AML-193 (cell line): ENCODE measurements at places on chromosomes 16 and 17.

- DNase-seq, result no peak
These were observed 24.6 kb upstream of the LRRC75A start for GRCh38 chr17:16516594-16517051.

- no peak for DNase-seq
These were observed 88.8 kb downstream of the LITAF start for GRCh38 chr16:11497851-11498289.

GRCh38 chr16:6483469-6484033, 849.1 kb upstream of the RBFOX1 start:
- no peak for DNase-seq

GRCh38 chr16:68286153-68287074, 22.1 kb downstream of the SLC7A6 start:
- peak; percentile 60 for DNase-seq

GRCh38 chr16:87924811-87925670, 11.3 kb downstream of the CA5A start:
- no peak for DNase-seq

GRCh38 chr17:1628856-1629503, 346 bp upstream of the SLC43A2 start:
- peak; percentile 47 for DNase-seq

DNA sequence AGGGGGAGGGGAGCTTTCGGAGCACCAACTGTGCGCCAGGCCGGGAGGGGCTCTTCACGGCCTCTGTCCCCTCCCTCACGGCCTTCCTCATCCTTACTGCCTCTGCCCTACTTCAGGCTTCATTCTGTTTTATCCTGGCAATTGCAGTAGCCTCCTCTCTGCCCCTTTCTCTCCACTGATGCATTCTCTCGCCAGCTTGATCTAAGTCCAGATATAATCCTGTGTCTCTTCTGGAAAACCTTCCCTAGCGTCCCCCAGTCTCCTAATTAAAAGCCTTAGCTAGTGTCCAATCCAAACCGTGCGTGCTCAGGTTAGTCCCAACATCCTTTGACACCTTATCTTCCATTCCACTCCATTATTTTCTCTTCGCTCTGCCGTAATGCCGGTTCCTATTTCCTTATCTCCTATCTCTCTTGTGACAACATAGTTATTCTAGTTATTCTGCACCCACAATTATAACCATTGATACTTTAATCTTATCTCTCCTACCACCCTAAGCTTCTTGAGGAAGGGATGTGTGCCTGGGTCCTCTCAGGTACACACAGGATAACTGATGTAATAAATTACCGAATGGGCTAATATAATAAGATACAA, 869 bp downstream of the ZNF48 start:
- no peak for DNase-seq

DNA sequence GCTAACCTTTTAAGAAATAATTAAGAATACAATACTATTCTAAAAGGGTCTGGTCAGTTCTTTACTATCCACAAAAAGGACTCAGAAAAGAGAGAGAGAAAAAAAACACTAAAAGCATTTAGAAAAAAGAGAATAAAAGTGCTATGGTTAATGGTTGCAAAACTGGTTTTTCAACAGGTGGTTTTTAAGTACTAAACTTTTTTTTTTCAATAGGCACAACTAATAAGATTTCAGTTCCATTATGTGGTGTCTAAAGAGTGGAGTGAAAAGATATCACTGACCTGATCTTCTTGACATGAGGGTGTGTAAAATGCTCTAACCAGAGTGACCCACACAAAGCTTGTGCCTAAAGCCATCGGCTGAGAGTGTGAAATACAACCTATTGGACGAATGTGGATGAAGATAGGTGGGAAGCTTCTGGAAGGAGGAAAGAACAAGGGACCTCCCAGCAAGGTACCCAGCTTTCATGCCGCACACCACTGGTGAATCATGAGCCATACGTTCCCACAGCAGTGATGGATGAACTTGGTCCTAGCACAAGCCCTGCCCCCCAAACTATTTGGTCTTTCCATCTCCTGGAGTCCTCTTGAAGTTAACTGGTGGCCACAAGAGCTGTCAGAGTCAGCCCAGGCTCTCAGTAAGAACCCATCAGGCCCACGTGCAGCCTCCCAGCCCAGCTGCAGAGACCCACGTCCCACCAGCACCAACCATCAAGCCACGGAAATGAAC, 103.0 kb downstream of the ZFHX3 start:
- DNase-seq, result no peak

- DNase-seq, result no peak
These were observed 804 bp downstream of the CRYM start for GRCh38 chr16:21277045-21277926.

- no peak for DNase-seq
These were observed 150.1 kb downstream of the RAB11FIP4 start for GRCh38 chr17:31541559-31541958.

DNA sequence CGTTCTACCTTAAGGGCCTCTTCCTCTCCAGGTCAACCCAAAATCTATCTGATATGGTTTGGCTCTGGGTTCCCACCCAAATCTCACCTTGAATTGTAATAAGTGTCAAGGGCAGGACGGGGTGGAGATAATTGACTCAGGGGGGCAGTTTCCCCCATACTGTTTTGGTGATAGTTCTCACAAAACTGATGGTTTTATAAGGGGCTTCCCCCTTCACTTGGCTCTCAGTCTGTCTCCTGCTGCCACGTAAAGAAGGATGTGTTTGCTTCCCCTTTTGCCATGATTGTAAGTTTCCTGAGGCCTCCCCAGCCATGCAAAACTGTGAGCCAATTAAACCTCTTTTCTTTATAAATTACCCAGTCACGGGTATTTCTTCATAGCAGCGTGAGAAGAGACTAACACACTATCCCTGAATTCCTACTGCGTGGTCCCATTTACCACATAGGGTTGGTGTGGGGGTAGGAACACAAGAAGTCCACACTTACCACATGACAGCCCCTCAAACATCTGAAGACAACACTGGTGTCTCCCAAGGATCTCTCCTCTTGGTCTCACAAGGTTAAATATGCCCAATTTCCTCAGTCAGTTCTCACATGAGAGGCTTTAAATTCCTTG, 8.2 kb downstream of the COTL1 start:
- no peak for DNase-seq

GRCh38 chr16:85963753-85964285, 64.9 kb downstream of the IRF8 start:
- DNase-seq, result no peak

DNA sequence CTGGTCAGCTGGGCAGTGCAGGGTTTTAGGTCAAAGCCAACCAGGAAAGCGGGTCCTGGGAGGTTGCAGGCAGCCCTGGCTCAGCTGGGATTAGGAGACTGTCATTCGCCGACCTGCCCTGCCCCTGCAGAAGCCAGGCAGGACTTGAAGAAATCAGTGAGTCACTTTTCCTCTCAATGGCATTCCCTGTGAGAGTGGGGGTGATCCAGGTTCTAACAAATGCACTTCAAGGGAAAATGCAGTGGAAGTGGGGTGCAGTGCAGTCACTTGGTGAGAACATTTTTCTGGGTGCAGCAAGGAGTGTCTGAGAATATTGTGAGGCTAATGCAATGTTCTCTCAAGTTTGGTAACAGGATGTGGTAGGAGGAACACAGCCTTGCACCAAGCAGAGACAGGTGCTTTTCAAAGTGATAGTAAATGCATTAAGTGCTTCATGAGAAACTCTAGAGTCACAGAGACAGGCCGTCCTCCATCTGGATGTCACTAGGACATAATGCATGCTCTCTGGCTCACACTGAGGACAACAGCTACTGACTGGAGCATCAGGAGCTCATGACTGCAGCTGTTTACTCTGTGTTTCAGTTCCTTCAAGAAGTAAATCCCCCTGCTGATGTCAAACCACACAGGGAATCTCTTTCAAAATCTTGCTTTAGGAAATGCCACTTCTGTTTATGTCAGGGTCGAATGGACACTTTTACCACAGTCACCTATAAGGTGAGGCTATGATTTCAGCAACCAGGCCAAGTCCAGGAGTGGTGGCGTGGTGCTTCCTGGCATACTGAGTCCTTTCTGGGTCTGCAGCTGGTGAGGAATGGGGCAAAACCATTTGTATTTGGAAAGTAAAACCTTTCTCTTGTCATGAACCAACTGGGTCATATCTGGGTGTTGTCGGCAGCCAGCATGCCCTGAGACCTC, 16.7 kb downstream of the CDK5R1 start:
- peak; percentile 73 for DNase-seq

GRCh38 chr17:77208217-77208808, 67.5 kb downstream of the SEC14L1 start:
- peak; percentile 4 for DNase-seq

GRCh38 chr17:29103341-29103740, 60.4 kb downstream of the PIPOX start:
- no peak for DNase-seq

DNA sequence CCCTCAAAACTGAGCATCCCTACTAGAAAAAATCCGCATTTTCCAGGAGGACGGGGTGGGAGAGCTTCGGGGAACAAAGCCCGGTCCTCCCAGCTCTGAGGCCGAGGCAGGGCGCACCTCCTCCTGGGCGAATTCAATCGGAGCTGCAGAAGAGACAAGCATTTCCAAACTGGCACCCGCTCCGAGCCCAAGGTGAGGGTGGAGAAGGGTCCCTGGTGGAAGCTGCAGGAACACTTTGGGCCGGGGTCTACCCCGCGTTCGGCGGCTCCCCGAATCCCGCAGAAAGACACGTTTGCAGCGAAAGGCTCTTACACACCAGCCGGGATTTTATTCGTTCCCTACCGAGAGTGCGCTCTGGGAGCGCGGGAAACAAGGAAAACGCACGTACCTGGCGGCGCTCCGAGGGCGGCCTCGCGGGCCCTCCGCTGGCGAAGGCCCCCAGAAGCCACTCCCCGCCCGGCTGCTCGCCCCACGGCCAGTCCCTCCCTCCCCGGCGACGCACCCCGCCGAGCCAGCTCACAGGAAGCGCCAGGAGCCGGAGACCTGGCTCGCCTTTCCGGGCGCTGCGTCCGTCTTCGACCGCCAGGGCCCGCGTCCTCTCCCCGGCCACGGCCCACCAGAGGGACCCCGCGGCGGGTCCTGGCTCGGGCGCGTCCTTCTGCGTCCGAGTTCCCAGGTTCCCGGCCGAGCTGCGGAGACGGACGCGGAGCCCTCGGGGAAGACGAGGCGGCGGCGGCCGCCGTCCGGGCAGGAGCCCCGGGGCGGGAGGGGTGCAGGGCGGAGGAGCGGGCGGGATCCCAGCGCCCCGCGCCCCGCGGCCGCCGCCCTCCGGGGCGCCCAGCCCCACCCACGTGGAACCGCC, 49.8 kb upstream of the BAHCC1 start:
- DNase-seq, result peak; percentile 79

- no peak for DNase-seq
These were observed 28.6 kb downstream of the EPN2 start for GRCh38 chr17:19265755-19266154.
